ENCODE measurements at places on chromosomes 5 and 9.
A peak's percentile ranks its signal among the peaks of the same experiment; 100 is the strongest.

DNA sequence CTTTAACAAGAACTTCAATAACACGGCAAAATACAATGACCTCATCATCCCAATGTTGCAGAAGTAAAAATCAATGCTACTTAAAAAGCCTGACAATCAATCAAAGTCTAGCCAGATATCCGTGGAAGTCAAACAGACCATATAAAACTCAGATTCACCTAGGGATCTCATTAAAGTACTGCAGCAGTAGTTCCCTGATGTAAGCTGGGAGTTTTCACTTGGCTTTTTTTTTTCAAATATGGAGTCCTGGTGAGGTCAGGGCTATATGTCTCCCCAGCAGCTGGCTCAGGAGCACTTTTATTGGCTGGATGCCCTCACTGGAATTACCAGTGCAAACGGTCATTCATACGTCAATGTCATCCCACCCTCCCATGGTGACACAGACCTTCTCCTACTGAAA, 220.6 kb upstream of the SLC30A5 start:
- DNase-seq, result no peak

DNA sequence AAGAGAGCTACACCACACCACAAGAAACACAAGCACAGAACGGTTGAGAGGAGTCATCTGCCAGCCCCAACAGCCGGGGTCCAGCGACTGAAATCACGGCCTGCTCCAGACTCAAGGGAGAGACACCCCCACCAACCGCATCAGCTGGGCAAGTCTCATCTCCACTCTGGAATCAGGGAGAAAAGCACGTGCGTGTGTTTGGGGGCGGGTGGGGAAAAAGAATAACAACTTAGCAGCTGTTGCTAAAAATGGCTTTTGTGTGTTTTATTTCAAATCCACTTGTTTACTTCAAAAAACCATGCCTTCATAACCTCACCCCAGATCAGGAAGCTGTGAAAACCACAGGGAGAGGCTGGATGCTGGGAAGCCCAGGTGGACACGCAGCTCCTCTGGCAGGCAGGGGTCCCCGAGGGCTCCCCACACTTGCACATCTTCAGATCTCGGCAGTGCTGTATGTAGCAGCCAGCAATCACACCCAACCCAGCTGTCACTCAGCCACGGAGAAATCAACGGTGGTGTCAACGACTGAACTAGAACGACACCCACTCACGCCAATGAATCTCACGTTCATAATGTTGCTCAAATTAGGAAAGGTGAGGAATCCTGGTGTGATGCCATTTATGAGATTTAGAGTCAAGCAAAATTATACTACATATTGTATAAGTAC, 19.0 kb downstream of the PNPLA7 start:
- no peak for DNase-seq

GRCh38 chr5:160978944-160979343, 126.9 kb upstream of the ATP10B start:
- DNase-seq, result no peak

- DNase-seq, result no peak
These were observed 17.5 kb downstream of the IPPK start for GRCh38 chr9:92652461-92652860.

GRCh38 chr9:38423973-38424843, at the start of gene IGFBPL1:
Gene IGFBPL1, minus strand, starts transcription at chr9:38424454. Its CDS starts 30 bp downstream, at chr9:38424424.
- peak; percentile 44 for DNase-seq

- no peak for DNase-seq
These were observed 62.1 kb upstream of the IL6ST start for GRCh38 chr5:56056875-56057274.

DNA sequence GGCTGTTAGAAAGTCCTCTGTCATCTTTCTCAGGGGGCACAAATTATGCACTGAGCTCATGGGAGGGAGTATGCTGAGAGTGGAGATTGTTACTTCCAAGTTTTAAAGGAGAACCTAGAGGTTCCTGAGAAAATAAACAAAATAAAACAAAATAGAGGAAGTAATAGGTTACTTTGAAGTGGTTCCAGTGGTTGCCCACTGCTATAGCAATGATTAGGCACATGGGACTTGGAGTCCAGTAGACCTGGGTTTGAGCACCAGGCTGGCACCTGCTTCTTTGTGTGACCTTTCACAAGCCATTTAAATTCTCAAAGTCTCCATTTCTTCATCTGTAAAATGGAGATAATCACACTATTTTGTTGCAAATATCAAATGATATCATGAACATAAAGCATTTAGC, 13.8 kb upstream of the CDC23 start:
- DNase-seq, result no peak

DNA sequence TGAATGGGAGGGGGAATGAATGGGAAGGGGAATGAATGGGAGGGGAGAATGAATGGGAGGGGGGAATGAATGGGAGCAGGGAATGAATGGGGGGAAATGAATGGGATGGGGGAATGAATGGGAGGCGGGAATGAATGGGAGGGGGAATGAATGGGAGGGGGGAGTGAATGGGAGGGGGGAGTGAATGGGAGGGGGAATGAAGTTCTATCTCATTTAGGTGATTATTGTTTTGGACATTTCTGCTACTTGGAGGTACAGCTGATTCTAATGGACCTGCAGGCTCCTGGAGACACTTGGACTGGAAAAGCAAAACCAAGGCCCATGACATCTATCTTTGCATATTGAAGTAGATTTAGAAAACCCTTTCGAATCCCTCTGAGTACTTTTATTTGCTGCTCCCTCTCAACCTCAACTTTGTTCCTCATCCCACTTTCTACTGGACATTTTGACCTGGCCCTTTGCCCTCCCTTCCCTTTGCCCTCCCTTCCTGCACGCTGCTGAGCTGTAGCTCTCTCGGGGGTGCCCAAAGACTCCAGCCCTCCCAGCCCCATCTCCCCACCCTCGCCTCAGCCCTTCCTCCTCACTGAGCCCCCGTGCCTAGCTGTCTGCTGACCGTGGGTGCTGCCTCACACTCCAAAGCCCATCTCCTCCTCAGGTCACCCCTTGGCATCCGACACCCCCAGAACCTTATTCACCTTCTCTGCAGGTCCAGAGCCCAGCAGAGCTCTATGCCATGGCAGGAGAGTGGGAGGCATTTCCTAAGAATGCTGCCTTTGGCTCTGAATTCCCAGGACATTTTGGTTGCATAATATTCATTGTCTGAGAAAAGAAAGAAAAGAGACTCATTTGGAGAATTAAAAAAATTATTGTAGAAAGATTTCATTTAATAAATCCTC, 19.9 kb upstream of the LPCAT1 start:
- no peak for DNase-seq

DNA sequence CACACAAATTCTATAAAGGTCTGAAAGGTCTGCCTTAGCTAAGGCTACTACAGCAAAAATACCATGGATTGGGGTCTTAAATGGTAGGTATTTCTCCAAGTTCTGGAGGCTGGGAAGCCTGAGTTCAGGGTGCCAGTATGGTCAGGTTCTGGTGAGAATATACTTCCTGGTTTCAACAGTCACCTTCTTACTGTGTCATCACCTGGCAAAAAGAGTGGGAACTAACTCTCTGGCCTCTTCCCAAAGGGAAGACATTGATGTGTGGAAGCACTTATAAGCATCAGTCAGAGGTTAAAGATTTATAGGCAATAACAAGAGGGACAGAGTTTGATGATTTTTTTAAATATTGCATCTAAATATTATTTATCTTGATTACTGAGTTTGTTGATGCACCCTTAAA, 53.0 kb downstream of the ZNF622 start:
- no peak for DNase-seq

DNA sequence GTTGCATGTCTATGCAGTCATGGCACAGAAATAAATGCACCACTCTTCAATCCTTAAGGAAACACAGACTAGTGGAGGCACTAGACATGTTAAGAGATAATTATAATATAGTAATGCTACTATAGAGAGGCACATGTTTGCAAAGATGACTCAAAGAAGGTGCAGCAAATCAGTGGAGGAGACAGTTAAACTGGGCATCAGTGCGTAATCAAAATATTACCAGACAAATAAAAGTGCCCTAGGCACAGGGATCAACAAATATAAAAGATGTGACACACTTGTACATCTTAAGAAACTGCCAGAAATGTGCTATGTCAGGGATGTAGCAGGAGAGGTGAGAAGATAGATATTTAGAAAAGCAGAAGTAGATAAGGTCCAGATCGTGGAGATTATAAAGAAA, 642.1 kb downstream of the SLCO4C1 start:
- no peak for DNase-seq

DNA sequence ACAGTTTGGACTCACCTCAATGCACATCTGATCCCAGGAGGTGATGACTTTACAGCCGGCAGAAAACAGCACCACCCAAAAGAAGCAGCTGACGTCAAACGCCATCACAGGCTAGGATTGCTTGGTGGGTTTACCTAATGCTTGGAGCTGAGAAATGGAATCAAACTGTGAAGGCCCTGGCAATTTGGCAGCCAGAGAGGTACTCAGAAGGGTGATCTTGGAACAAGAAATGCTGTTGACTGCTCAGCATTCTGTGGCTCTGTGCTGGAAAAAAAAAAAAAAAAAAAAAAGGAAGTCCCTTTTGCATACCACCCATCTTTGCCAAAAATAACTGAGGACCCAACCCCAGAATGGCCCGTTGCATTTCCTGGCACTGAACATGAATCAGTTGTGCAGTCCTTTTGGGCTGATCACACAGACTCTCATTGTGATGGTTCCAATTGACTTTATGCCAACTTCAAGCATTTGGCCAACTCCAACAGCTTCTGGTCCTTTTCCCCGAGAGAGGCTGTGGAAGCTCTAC, at the start of gene CD180:
TSS of gene CD180 (minus strand) at position 263 of the 523 bp plus-strand sequence. CDS start at position 105, 158 bp downstream.
- DNase-seq, result no peak

- peak; percentile 96 for DNase-seq
These were observed at the start of gene ARRDC3 for GRCh38 chr5:91383027-91383955. Gene ARRDC3, minus strand, starts transcription at chr5:91383317. Its CDS starts 225 bp downstream, at chr5:91383092.
